ENCODE measurements at places on chromosomes 13 and 19.

- no peak for DNase-seq
Observed at GRCh38 chr13:73367886-73368285, 309.1 kb downstream of the KLF5 start.

DNA sequence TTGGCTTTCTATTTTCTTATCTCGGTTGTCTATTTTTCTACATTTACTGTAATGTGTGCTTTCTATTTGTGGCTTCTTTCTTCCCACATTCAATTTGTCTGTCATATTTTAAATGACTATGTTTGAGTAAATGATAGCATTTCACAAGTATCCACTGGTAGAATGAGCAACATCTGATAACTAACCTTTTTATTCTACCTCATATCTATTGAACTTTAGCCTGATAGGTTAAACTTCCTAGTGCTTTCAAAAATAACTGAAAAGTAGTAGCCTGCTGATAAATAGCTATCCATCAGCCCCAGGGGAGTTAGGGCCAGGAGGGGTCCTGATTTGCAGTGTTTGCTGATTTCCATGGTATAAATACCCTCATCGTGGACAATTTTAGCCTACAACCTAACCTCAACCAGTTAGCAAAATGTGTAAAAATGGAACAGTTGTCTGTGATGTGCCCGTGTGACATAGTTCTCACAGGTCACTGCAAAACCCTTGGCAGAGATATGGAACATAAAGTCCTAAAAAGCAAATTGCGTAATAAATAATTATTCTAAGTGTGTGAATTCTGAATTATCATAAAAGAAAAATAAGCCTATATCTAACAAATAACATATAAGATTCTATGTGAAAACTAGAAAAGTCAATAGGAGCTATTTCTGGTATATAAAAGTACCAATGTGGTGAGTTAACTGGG lies 32.1 kb downstream of the KCTD12 start:
- DNase-seq: no peak

GRCh38 chr13:101614491-101614890 lies 162.0 kb downstream of the ITGBL1 start:
- DNase-seq: no peak

DNA sequence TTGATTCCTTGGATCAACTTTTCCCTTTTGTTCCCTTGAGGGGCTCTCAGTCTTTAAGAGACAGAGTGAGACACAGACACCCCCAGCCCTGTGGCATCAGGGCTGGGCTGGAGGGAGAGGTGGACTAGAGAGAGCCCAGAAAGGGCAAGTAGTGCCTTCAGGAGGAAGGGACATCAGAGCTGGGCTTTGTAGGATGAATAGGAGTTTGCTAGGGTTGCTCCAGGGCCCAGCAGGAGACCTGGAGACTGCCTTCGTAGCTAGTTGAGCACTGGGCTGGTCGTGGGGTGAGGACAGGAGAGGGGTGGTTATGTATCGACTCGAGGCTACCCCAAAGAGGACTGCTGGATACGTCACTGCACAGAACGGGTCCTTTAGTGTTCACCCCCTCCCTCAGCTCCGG lies 5.4 kb downstream of the MAP1S start:
- DNase-seq: no peak

DNA sequence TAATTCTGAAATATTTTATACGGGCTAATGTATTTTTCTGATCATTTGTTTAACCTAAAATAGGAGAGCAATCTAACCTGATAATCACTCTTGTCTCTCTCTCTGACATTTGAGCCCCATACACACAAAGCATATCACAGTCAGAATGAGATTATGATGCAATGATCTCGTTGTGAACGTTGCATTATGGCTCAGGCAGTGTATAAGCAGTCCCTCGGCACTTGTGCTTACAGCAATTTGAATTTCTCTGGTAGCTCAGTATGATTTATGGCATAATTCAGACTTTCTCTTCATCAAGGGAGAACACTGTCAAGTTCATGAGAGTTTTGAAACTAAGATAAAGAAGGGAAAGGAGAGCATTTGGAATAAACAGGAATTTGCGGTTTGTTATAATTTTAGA lies 256.1 kb downstream of the DACH1 start:
- DNase-seq: no peak

DNA sequence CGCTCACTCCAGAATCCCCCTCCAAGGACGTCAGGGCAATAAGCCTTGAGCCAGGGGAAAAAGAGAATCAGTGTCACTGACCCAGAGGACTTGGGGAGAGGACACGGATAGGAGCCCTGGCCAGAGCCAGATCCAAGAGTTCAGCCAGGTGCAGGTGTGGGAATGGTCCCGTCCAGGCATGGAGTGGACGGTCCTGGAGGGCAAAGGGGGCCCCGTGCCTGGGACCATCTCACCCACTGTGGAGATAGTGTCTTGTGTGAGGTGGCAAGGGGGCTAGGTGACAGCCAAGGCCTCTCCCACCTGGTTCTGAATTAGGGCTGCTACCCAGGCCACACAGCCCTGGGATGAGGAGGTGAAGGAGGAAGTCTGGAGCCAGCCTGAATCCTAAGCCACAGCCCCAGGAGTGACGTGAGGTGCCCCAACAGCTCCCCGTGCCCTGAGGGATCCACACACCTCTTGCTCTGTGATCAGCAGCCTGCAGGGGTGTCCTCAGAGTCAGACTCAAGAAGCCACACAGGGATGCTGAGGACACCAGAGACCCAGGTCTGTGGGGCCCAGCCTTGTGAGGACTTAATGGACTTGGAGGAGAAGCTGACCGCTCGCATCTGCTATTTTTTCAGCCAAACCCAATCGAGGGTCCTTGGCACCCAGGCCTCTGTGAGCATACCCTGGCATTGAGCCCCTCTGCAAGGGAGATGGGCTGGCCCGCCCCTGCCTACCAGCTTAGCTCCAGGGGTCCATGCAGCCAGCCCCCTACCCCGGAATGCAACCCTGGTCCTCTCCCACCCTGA lies 16.4 kb upstream of the ZNF14 start:
- DNase-seq: no peak

DNA sequence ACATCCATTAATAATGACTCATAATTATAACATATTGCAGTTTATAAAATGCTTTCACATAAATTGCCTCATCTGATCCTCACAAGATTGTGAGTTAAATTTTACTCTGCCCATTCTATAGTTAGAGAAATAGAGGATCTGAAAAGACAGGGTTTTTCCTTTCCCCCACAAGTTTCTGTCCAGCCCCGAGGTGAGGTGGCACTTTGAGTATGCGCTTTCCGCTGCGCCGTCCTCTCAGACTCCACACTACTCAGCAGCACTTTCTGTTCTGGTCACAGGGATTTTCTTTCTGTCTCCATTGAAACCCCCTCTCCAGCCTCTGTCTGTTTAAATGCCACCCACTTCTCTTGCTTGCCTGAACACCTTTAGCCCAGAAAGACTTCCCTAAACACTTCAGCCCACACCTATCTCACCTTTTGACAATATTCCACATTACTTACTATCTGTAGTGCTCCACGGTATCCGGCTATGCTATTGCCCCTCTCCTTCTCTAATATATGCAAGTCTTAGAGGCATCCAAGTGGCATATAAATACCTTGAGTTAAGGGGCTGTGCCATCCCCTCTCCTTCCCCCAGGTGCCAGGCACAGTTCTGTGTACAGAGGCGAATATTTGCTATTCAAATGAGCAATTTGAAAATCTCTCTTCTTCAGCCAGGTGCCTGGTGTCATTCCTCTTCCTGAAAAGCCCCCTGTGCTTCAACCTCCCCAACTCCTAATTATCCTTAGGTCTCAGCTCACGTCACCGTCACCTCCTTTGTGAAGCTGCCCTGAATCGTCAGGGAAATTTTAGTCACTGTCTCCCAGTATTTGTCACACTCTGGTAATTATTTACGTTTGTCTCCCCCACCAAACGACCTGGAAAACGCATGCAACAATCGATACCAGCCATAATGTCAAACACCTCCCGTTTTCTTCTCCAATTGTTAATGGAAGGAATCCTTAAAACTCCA lies 268.7 kb downstream of the NHLRC3 start:
- no peak for DNase-seq

DNA sequence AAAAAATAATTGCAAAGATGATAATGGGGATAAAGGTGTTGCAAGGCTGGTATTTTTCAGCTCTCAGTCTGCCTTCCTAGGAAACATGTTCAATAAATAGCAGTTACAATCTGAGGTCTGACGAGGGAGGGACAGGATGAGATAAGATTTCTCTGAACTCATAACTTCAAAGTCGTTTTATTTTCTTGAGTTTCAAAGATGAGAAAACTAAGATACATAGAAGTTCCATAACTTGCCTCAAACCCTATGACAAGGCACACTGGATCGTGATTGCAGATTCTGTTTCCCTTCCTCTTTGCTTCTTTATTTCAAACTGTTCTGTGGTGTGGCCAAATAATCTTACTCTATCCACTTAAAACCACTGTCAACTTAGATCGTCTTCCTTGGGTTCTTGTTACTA lies 327.2 kb downstream of the GPC5 start:
- DNase-seq: no peak

DNA sequence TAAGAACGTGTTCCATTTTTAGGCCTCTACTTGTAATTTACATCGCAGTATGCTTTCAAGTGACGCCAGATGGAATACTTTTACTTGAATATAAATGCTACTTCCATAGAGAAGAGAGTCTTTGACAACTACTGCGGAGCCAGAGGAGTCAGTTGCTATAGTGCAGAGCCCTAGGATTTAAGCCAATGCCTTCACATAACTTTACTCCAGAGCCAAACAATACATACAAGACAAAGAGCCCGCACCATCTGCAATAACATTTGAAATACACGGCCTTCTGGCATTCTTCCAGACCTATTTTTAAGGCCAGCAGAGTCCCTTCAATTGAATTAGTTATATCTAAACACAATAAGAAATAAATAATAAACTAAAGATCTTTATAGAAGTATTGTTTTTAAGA lies 59.4 kb downstream of the XPO4 start:
- DNase-seq: no peak

DNA sequence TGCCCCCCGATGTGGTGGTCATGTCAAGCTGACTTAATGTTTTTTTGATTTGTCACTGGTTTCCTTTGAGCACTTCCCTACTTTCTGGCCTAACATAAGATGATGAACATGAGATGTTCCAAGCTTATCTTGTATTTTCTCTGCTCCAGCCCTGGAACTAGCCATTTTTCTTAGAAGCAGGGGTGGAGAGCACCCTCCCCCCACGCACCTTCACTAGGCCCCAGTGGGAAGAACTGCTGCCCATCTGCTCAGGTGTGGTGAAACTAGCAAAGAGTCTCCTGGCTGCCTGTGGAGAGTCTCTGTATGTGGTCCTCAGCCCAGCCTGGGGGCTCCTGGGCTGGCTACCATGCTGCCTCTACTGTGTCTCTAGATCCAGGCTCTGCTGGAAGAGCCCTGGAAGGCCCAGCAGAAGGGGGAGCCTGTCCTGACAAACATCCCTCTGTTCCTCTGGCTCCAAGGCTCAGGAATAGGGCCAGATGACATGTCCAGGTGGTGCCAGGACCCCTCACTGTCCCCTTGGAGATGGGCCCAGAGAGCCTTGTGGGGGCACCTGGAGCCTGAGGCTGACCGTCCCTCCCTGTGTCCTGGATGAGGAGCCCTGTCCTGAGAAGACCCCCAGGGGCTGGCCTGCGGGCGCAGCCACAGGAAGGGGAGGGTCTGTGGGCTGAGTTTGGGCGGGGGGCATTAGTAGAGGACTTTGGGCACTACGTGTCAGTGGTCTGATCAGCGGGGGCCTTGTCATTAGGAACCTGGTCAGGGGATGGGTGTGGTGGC lies 4.8 kb upstream of the ZNF14 start:
- DNase-seq: no peak

- no peak for DNase-seq
Observed at GRCh38 chr19:14439014-14439413, 5.9 kb downstream of the PKN1 start.

GRCh38 chr13:91349992-91350911 lies 2.8 kb downstream of the MIR17HG start:
- DNase-seq: no peak

- DNase-seq: no peak
Observed at GRCh38 chr19:771332-771785, 20.4 kb downstream of the MISP start.

- DNase-seq: no peak
Observed at GRCh38 chr13:46114613-46115012, 9.8 kb upstream of the CPB2 start.

- DNase-seq: no peak
Observed at GRCh38 chr19:13102666-13103580, at the start of gene LYL1. Gene LYL1 (minus strand): TSS chr19:13102858. CDS start chr19:13101171, 1,687 bp downstream.

DNA sequence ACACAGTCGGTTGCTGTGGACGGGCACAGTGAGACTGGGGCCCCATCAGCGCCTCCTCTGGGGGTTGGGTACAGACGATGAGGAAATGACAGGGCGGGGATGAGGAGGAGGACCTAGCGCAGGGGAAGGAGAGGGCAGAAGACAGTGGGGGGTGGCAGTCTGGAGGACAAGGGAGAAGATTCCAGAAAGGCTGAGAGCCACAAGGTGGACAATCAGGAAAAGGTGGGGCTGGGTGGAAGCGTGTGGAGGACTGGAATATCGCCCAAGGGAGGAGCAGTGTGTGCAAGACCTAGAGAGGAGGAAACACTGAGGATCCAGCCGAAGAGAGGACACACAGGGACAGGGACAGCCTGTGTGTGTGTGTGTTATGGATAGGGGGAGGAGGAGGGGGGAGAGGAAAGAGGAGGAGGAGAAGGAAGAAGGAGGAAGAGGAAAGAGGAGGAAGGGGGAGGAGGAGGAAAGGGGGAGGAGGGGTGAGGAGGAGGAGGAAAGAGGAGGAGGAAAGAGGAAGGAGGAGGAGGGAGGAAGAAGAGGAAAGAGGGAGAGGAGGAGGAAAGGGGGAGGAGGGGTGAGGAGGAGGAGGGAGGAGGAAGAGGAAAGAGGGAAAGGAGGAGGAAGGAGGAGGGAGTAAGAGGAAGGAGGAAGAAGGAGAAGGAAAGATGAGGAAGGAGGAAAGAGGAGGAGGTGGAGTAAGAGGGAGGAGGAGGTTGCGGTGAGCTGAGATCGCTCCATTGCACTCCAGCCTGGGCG lies 15.8 kb upstream of the GARIN5A start:
- no peak for DNase-seq

DNA sequence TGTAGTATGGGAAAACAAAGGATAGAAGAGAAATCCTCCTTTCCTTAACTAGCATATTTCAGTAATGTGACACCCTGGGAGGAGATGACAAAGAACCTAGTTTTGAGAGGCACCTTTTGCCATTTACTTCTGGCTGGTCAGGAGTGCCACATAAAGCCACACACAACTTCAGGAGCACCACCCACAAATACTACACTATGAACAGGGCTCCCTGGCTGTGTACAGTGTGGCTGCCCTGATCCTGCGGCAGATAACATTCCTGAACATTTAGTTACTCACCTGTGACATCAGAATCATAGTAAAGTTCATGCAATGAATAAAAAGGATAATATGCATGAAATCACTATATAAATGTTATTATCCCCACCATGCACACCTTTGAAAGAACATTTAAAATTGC lies 17.4 kb upstream of the IRS2 start:
- DNase-seq: no peak

DNA sequence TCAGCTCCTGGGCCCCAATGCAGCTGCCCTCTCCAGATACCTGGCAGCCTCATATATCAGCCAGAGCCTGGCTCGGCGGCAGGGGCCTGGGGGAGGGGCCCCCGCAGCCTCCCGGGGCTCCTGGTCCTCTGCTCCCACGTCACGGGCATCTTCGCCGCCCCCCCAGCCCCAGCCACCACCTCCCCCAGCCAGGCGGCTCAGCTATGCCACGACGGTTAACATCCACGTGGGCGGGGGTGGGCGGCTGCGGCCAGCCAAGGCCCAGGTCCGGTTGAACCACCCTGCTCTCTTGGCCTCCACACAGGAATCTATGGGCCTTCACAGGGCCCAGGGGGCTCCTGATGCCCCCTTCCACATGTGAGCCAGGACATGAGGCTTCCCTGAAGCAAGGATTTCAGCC lies 10.8 kb downstream of the RPS16 start:
- DNase-seq: no peak
